ENCODE measurements at places on chromosomes 1 and 21.

GRCh38 chr1:23573574-23574182 lies 14.4 kb upstream of the ID3 start:
- no peak for DNase-seq

DNA sequence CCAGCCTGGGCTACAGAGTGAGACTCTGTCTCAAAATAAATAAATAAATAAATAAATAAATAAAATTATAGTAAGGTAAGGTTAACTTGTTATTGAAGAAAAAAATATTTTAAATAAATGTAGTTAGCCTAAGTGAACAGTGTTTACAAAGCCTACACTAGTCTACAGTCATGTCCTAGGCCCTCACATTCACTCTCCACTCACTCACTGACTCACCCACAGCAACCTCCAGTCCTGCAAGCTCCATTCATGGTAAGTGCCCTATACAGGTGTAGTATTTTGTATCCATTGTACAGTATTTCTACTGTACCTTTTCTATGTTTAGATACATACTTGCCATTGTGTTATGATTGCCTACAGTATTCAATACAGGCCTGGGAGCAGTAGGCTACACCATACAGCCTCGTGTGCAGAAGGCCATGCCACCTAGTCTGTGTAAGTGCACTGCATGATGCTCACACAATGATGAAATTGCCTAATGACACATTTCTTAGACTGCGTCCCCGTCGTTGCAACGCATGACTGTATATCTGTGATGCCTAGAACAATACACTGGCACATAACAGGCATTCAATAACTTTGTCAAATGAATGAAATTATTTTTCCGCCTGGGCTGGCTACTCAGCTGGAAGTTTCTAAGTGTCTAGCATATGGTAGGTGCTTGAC lies 14.8 kb downstream of the KCNN3 start:
- DNase-seq, result no peak

DNA sequence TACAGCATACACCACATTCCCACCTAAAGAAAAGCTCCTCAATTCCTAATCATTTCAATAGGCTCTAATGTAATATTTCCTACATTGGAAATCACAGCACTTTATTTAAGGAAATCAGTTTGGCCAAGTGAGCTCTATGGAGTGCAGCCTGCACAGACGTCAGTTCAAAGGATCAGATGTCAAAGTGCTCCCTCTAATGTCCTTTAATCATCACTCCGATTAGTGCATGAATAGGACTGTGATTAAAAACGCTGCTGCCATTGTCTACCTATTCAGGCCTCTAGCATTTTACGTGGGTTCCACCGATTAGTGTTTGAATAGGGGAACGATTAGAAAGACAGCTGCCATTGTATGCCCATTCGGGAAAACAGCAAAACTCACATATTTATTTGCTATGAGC lies 50.2 kb downstream of the DPYD start:
- no peak for DNase-seq

DNA sequence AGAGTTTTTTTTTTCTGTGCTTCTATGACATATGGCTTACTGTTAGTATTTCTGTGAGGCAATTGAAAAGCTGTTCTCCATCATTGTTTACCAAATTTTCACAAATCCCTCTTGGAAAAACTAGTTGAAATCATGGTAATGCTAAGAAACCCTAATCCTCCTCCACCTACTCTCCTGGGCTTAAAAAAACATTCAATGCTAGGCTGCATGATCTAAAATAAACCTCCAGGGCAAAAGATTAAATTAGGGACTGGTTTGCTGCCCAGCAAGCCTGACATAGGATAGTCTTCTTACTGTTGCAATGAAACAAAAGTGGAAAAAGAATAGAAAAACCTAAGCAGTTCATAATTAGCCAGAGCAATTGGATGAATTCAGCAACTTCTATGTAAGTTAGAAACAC lies 16.1 kb downstream of the C1orf52 start:
- DNase-seq, result no peak

- DNase-seq, result no peak
These were observed 375.2 kb downstream of the KCNH1 start for GRCh38 chr1:210758761-210759160.

- no peak for DNase-seq
These were observed 158.1 kb downstream of the SLC45A1 start for GRCh38 chr1:8476006-8476405.

DNA sequence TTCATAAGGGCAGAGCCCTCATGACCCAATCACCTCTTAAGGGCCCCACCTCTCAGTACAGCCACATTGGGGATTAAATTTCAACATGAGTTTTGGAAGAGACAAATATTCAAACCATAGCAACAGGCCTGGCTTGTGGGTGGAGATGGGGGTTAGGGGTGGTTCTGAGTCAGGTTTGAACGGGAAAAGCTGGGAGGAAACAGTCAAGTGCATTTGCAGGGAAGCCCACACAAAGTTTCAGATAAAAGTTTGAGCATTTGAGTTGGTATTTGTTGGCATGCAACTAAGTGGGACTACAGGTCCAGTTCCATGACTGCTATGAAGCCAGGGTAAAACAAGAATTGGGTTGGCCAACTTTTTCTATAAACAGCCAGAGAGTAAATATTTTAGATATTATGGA lies 21.0 kb upstream of the PADI2 start:
- DNase-seq, result no peak

DNA sequence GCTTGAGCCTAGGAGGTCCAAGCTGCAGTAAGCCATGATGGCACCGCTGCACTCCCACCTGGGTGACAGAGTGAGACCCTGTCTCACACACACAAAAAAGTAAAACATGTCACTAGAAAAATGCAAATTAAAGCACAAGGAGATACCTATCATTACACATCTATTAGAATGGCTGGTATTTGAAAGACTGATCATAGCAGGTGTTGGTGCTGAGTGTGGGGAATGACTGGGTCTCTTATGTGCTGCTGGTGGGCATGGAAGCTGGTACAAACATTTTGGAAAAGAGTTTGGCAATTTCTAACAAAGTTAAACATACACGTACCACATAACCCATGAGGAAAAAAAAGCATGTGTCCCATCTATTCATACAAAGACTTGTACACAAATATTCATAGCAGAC lies 142.1 kb upstream of the ZBTB40 start:
- no peak for DNase-seq

GRCh38 chr1:29716306-29716705 lies 480.0 kb downstream of the PTPRU start:
- DNase-seq, result no peak

DNA sequence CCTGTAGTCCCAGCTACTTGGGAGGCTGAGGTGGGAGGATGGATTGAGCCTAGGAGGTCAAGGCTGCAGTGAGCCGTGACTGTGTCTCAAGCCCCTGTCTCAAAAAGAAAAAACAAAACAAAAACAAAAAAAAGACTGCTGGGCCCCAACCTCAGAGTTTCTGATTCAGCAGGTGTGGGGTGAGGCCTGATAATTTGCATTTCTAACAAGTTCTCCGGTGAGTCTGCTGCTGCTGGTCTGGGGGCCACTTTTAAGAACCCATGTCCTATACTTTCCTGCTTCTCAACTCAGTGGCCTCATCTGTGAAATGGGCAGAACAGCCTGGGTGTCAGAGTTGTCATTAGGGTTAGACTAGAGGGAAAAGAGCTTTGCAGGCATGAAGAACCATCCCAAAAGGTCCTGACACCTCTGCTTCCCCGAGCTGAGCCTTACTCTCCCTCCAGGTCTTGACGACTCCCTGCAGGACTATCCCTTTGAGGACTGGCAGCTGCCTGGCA lies 2.8 kb downstream of the CNKSR1 start:
- no peak for DNase-seq

DNA sequence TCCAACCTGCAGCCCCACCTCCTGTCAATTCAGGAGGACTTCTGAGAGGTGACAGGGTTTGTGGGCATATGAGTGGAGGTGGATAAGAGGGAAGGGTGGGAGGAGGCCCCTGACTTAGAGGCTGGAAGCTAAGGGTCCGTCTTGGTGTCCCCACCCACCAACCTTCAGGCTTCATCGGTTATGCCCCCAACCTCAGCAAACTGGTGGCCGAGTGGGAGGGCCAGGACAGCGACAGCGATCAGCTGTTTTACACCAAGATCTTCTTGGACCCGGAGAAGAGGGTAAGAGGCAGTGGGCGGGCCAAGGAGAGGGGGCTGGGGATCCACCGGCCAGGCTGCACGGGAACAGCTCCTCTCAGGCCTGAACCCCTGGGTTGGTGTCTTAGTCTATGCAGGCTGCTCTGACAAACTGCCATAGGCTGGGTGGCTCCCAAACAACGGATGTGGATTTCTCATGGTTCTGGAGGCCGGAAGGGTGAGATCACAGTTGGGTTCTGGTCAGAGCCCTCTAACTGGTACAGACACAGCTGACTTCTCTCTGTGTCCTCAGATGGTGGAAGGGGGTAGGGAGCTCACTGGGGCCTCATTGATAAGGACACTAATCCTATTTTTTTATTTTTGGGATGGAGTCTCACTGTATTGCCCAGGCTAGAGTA lies 18.1 kb downstream of the PLOD1 start:
- no peak for DNase-seq

- DNase-seq, result no peak
These were observed 104.8 kb downstream of the NPHP4 start for GRCh38 chr1:5887349-5887970.

DNA sequence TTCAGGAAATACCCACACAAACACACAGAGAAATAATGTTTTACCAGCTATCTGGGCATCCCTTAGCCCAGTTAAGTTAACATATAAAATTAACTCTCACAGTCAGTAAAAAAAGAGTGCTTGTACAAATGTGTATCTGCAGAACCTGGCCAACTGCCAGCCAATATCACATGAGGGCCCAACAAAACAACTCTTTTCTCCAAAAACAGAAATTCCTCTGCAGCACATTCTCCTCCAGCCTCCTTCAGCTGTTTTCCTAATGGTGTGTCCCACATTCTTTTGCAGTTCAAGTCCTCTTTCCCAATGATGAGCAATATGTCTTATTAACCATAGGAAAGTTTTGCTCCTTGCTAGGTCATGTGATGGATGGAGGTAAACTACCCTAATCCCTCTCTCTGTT lies 75.5 kb downstream of the LRRC7 start:
- no peak for DNase-seq

DNA sequence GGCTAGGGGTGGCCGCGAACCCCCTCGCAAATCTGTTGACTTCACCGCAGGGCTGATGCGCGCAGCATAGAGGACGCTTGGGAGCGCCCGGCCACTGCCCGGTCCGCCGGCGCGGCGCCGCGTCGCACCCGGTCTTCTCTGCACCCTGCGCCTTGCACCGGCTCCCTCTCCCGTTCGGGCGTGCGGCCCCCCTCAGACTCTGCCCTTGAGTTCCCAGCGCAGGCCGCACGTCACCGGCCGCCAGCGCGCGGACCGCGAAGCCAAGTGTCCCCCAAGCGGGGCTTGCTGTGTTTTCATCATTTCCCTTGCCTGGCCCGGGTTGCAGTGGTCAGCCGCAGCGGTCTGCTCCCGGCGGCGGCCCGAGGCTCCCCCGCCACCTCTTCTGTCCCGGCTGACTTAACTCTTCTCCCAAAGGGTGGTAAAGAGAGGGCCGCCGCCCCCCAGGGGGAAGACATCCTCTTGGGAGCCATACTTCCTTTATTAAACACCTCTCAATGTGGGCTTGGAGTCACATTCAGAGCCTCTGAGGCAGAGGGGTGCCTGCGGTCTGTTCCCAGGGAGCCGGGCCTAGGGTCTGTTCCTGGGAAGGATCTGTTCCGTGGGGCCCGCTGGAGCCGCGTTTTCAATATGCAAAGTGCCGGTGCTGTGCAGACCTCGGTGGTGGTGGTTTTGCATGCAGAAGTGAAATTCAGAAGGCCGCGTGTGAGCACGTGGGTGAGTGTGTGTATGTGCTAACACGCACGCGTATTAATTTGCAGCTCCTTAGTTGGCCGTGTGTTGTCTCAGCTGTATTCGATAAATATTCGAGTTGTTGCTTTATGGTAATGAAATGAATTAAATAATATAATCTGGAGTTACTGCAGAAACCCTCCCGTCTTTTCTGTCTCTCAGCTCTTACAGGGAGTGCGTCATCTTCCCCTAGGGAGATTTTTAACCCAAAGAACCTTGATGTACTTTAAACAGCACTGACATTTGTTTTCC lies 17.6 kb downstream of the PBX1 start:
- no peak for DNase-seq

DNA sequence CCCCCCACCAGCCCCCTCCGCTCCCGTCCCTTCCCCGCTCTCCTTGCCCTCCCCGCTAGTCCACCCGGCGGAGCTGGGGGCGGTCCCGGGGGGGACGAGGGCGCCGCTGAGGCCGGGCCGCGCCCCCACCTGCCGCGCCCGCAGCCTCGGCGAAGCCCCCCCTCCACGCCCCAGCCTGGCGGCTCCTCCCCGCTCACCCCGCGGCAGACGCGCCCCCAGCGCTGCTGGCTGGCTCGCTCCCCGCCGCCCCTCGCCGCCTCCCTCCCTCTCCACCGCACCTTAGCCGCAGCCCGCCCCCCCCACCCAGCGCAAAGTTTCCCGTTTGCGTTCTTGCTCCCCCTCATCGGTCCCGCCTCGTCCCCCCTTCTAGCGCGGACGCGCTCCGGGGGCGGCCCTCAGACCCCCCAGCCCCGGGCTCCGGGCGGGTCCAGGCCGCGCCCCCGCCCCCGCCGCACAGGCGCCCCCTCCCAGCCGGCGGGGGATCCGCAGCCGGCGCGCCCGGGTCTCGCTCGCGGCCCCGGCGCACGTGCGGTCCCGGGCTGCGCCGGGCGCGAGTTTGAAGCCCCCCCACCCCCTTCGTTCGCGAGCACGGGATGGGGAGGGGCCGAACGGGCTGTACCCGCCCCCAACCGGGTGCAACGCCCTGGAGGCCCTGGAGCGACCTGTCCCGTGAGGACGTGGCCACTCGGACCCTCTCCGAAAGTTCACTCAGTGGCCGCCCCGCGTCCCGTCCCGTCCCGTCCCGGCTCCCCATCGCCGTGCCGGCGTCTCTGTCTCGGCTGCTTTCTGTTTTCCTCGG lies 623 bp downstream of the PTPRF start:
- DNase-seq, result no peak

- DNase-seq, result no peak
These were observed 350.0 kb downstream of the SIPA1L2 start for GRCh38 chr1:232279909-232280400.

DNA sequence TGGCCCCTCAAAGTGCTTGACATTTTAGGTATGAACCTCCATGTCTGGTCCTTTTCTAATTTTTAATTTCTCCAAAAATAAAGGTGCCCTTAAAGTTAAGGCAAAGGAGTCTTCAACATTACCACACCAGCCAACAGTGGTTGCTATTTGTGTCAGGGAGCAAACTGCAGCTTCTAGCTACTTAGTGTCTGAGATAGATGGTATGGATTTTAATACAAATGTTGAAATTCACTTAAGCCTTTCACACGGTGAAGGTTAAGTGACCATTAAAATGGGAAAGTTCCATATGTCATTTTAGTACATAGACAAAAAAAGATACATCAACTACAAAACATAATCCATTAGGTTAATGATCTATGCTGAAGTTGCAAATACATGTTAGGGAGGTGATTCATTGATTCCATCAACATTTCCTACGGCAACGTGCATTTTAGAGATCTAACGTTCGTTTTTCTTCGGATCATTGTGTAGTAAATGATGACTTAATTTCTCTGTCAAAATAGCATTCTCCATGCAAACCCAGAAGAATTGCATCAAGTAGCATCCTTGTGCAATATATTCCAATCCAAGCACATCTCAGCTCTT lies 48.2 kb upstream of the RGS21 start:
- DNase-seq, result no peak
